ENCODE measurements at places on chromosomes 2 and 18.

DNA sequence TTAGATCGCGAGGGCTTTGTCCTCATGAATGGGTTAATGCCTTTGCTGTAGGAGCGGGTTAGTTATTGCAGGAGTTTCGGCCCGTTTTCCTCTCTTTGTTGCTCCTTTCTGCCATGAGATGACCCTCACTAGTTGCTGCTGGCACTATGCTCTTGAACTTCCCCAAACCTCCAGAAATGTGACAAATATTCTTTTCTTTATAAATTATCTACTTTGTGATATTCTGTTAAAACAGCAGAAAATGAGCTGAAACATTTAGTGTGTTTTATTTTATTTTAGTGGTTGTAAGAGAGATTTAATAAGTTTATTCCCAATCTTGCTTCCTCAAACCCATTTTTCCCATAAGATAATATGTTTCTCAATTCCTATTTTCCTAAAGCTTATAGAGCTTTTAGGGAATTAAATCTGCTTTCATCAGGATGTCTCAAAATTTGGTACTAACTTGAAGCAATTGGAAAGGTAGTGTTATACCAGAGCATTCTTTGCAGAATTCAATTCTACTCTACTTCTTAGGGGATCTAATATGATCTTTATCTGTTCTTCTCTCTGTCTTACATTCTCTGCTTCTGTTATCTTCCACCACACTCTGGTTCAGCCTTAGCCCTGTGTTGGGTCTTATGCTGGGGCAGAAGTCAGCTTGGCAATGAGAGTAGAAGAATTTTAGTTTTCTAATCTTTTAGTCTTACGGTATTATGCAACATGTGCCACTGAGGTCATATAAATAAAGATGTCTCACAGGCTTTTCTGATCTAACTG, 23.1 kb downstream of the DDX1 start:
- DNase-seq: no peak

DNA sequence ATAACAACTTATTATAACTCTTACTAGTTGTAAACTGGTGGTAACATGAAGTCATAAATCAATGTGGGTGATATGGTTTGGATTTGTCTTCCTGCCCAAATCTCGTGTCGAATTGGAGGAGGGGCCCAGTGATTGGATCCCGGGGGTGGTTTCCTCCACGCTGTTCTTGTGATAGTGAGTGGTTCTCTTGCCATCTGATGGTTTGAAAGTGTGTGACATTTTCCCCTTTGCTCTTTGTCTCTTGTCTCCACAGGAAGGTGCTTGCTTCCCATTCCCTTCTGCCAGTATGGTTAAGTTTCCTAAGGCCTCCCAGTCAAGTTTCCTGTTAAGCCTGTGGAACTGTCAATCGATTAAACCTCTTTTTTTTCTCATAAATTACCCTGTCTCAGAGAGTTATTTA, 321.6 kb downstream of the DSEL start:
- no peak for DNase-seq

DNA sequence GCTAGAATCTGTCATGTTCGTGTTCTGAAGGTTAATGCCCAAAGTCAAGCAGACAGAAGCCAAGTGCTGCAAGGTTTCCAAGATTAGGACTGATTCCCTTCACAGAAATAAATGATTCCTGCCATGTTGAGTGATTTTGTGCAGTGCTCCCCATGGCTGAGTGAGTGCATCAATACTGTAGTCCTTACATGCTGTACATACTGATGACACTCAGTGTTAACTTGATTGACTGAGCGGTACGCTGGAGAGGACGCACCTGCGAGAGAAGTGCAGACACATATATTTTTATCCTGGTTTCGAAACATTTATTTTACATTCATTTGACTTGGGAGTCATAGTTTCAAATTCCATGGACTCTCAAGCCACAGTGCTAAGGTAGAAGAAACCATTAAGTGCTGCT, 92.0 kb downstream of the ASXL3 start:
- no peak for DNase-seq

- DNase-seq: no peak
Measured at GRCh38 chr2:46699934-46700256, 215.7 kb downstream of the MCFD2 start.

- no peak for DNase-seq
Measured at GRCh38 chr2:142722569-142722968, 154.9 kb upstream of the KYNU start.

- no peak for DNase-seq
Measured at GRCh38 chr2:133369901-133370658, 198.2 kb downstream of the NCKAP5 start.

Measured in T-helper 2 cell (primary cell).